ENCODE measurements at places on chromosomes 3 and 15. TPM values are rescaled to one million over a fixed set of nuclear protein-coding genes. Genes with fewer than 3 reads are reported as not detected.

The WNT5A gene
- total RNA-seq, result 0.06 TPM

The COL6A5 gene
- total RNA-seq, result not detected

The SORD gene
- total RNA-seq, result 1.7 TPM

The ZMYND10 gene
- total RNA-seq, result 1.8 TPM

The RBP2 gene
- total RNA-seq, result not detected

The TRIM42 gene
- not detected for total RNA-seq

Data from CD4-positive, alpha-beta T cell (primary cell).